HCT116 (cell line): ENCODE measurements at places on chromosomes 3 and 15. TPM values are rescaled to one million over a fixed set of nuclear protein-coding genes. Genes with fewer than 3 reads are reported as not detected.
A peak's percentile ranks its signal among the peaks of the same experiment; 100 is the strongest.

DNA sequence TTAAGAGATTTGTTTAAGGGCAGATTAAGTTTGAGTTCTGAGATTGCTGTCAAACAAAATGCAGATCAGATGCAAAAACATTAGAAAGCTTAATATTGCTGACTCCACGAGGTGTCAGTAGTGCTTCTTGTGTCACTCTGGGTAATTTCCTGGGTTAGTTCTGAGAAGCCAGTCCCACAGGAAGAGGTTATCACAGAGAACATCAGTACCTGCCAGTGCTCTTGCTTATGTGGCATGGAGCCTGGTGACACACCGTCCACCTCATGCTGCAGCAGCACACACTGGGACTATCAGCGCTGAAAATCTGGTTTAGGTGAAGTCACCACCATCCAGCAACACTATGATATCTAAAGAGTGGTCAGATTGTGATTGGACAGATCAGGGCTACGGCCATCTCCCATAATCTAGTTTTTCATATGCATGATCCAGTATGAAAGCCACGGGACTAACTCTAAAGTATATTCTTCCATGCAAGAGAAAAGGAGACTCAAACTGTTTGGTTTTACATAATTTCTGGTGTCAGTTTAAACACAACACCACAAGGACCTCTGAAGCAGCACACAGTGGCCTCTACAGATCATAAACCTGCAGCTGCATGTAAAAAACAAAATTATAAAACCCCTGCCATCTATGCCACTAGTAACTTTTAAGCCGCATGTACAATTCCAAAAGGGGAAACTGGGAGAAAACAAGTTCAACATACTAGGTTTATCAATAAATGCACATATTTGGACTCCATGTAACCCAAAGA, 36.1 kb upstream of the MYO5C start:
- DNase-seq = peak; percentile 10

- DNase-seq = no peak
Measured at GRCh38 chr15:79943820-79944219, 27.2 kb downstream of the BCL2A1 start.

GRCh38 chr3:53956586-53956985, 64.9 kb upstream of the SELENOK start:
- no peak for DNase-seq

- DNase-seq = no peak
Measured at GRCh38 chr15:48622237-48622636, 23.3 kb downstream of the FBN1 start.

MEGF11 gene
- total RNA-seq = 2.3 TPM

CD96 gene
- 0.42 TPM for total RNA-seq

GRCh38 chr3:113287111-113287802, 75.9 kb downstream of the BOC start:
- DNase-seq = peak; percentile 21

AADACL2 gene
- total RNA-seq = not detected

SPINT1 gene
- 123 TPM for total RNA-seq

GRCh38 chr3:151047636-151048035, 37.8 kb upstream of the MED12L start:
- peak; percentile 23 for DNase-seq

BLM gene
- total RNA-seq = 24.6 TPM

DNA sequence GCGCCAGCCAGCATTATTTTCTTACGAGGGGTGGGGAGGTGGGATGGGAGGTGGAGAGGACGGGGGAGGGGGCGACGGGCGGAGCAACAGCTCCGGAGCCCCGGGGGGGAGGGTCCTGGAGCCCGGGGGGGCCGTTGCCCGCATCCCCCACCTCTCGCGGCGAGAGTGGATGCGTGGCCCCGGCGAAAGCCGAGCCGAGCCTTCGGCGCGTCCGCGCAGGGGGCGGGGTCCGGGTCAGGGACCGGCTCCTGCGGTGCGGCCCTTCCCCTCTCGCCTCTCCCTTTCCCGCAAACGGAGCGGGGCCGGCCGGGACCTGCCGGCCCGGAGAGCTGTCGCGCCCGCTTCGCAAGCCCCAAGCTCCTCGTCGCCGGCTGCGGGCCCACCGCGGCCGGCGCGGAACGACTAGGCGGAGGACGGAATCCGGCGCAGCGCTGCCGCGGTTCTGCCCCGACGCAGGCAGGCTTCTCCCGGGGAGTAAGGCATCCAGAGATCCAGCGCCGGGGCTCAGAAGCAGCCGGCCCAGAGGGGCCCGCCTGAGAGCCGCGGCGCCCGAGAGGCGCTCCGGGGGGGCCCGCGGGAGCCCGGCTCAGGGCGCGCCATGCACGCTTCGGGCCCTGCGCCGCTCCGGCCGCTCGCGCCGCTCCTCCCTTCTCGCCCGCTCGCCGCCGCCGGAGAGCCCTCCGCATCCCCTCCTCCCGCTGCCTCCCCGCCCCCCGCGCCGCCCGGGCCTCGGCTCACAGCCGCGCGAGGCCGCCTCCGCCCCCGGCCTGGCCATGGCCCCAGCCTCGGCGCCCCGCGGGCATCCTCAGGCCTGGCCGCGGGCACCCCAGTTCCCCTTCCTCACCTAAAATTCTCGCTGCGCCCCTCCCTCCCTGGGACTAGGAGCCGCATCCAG, 459 bp upstream of the ADCY5 start:
- DNase-seq = no peak

DNA sequence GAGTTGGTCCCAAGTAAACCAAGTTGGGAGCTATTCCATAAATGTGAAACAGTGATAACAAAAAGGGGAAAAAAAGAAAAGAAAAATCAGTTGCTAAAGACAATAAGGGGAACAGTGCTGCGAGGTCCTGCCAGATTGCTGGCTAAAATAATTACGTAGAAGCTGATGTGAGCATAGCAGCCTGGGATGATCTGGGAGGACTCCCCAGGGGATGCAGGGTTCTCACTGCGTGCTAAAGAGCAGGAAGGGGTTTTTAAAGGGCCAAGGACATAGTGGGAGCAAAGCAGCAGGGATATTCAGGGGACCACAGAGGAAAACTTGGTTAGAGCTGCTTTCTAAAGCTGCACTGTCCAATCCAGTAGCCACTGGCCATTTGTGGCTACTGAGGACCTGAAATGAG, 133.0 kb upstream of the UMPS start:
- DNase-seq = no peak

ROPN1 gene
- total RNA-seq = not detected

GRCh38 chr3:56688191-56688590, 5.1 kb upstream of the TASOR start:
- no peak for DNase-seq

MKRN3 gene
- total RNA-seq = 10.1 TPM

GRCh38 chr3:194588236-194588635, 45.0 kb downstream of the TMEM44 start:
- DNase-seq = no peak

DNA sequence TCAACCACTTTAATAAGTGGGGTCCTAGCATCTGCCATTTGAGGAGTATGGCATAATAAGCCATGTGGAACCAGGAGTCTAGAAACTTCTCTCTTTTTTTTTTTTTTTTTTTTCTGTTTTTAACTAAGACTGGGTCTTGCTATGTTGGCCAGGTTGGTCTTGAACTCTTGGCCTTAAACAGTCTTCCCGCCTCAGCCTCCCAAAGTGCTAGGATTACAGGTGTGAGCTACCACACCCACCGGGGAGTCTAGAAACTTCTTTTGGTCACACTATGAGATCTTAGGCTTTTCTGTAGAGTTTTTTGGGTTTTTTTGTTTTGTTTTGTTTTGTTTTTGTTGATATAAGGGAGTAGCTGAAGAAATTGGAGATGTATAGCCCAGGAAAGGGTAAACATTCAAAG, 52.9 kb downstream of the ZBTB38 start:
- DNase-seq = no peak
